ENCODE measurements at places on chromosomes 2 and 18.

DNA sequence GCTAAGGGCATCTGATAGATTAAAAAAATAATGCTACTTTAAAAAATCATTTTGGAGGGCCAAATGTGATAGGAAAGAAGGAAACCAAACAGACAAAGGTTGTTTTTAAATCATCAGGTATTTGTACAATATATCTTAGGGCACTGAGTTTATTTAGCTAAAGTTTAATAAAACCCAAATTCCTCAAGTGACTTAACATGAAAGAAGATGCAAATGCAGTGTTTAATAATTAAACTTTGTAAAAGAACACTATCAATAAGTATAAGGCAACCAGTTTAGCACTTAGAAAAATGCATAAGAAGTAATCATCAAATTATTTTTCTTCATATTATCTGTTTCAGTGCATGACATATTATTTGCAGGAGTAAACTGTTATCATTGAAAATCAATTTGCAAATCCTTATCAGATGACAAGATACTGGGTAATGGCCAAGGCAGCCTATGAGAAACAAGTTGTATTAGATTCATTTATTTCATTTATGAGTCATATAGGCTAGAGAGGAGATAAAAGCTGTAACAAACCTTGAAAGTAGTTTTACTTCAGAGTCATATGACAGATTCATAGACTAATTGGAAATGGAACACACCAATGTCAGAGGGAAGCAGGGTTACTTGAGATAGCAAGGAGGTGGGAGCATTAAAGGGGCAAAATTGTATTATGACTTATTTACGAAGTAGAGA is 165.5 kb downstream of the GCA start:
- no peak for DNase-seq

GRCh38 chr2:144270951-144271350 is 249.0 kb downstream of the ZEB2 start:
- no peak for DNase-seq

DNA sequence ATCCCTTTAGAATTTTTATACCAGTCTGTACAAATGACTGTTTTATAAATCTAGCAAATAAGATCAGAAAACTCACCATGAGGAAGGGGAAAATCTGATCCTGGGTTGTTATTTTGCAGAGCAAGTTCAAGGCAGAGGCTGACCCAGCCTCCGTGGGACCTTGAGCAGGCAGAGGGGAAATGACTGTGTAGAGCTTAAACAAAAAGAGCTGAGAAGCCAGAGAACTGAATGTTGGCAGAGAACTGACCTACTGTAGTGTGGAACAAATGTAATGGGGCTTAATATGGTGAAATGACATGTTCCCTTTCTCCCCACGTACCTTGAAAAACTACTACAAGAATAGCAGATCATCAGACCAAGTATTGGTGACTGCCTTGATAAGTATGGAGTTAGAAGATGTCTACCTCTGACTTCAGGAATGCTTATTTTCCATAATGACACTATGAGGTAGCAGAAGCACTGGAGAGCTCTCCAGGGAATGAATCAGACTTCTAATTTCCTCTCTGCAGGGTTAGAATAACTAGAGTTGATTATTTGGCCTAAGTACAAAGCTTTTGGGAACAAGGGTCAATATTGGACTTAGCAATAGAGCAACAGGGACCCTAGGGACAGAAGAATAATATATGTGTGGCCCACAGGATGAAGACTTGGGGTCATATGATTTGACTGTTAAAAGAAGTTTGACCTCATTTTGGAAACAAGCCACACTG is 304.4 kb downstream of the CCDC178 start:
- DNase-seq = no peak

- DNase-seq = no peak
Observed at GRCh38 chr2:41771710-41772109, 276.1 kb upstream of the PKDCC start.

DNA sequence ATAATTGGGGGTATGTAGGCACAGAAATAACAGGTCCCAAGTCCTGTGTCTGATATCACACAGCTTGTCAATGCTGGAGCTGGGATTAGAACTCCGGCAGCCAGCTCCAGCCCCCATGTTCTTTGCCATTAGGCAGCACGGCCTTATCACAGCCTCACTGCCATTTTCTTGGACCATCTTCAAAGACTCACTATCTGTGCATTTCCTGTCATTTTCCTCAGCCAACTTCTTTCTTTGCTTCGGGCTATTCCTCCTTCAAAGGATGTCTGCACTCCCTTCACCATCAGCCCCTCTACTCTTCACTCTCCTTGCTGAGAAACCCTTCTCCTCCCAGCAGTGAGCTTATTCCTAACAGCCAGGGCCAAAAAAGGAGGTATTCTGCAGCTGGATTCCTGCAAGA is 139.6 kb downstream of the GALNT14 start:
- DNase-seq = no peak

- DNase-seq = no peak
Observed at GRCh38 chr18:56649996-56650395, 1.2 kb upstream of the WDR7 start.

GRCh38 chr2:61647044-61647443 is 108.9 kb upstream of the XPO1 start:
- no peak for DNase-seq

DNA sequence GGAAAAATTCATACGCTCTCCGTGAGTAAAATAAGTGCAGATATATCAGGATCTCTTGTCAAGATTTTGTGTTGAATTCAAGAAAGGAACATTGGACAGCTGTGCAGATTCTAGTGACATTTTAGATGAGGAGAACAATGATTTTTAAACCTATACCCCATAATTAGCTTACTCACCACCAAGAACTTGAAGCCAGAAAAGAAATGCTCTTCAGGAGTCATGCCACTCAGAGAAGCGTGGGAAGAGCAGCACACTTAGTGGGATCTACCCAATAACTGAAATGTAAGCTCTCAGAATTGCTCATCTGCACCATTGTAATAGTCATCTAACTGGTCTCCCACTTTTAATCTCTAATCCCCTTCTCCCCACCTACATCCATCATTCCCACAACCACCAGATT is 9.2 kb upstream of the ERMN start:
- DNase-seq = no peak

- no peak for DNase-seq
Observed at GRCh38 chr18:52746986-52747385, 407.0 kb downstream of the DCC start.

DNA sequence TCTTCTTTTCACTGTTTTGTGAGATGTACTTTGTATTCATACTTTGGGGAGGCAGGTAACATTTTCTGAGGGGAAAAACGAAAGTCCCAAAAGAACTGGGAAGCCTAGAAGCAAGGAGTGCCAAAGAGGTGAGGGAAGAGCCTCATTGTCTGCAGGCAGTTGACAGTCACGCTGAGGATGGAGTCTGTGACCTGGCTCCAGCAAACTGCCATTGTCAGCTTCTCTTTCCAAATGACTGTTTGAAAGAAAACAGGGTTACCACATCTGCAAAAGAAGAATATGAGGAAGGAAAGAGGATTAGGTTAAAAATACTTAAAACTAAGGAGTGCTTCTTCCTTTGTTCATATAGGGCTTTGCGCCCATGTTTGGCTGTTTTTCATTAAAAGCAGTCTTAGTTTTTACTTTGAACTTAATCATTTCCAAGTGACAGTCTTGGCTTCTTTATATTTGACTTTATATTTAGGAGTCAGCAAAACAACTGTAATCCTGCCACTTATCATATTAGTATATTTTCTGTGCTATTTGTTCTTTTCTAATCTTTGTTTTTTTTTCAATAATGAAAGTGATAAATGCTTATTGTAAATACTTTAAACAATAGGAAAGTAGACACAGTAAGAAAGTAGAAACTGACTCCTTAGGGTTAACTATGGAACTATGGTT is 35.0 kb downstream of the CERS6 start:
- no peak for DNase-seq

- no peak for DNase-seq
Observed at GRCh38 chr2:181627545-181627944, 29.4 kb downstream of the CERKL start.

DNA sequence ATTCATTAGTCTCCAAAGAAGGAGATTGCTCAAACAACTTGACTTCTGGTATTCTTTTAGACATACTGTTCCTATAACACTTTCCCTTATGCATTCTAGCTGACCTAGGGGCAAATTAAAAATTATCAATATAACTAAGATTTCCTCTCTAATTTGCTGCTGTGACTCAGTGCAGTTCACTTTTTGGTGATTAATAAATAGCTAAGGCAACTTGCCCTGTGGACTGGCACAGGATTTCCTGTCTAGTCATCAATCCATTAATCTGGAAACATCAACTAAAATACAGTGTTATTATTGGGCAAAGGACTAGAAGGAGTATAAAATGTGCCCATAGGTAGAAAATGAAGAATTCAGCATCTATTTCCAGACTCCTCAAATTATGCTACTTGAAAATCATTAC is 83.5 kb upstream of the SERPINE2 start:
- DNase-seq = no peak

DNA sequence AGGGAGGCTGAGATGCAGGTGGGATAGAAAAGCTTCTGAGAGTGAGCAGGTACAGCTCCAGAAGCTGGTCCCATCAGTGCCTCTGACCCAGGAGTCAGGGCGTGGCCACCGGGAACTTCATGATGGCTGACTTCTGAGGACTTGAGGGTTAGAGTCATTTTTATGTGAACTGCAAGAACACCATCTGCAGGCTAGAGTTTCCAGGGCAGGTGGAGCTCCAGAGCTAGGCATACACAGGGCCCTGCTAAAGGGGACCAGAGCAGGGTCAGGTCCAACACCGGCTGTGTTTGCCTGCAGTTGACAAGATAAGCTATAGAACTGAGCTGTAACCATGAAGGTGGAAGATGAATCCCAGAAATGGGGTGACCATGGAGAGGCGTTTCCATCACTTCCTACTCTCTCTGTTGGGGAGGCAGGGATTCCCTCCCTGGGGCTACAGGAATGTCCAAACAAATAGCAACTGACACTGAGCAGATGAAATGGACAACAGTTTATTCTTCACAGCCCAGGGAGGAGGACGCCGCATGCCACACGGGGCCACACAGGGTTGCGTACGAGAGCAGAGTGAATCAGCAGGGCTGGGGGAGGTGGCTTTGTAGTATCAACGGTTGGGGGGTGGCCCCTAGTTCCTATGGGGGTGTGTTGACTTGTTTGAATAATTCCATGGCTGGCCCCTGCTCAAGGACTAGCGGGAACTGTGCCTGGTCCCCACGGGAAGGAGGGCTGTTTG is 77.6 kb upstream of the ZNF516 start:
- DNase-seq = no peak

- no peak for DNase-seq
Observed at GRCh38 chr18:35861367-35862118, 110.9 kb upstream of the RMP24 start.

Data from NCI-H2029 (cell line).